Amygdala (tissue), 56 donors: ENCODE measurements at places on chromosomes 11 and 22.

DNA sequence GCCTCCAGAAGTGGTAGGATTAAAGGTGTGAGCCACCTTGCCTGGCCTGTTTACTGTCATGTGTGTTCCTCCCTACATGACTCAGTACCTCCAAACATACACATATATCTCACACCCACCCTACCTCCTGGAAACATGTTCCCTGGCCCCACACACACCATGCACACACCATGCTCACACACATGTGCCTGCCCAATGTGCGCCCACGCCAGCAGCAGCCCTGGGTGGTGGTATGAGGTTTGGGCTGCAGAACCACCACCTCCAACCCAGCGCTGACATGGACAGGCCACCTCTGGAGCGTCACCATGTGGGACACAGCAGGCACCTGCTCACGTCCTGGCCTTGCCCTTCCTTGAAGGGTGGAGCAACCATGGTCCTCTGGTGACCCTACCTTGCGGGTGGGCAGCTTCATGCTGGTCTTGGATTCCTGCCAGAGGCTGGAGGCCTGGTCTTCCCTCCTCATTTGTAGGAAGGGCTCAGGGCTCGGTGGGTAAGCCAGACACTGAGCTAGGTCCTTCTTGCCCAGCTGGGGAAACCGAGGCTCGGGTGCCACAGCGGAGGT, 37.9 kb downstream of the KIAA1671 start:
- no peak for DNase-seq

DNA sequence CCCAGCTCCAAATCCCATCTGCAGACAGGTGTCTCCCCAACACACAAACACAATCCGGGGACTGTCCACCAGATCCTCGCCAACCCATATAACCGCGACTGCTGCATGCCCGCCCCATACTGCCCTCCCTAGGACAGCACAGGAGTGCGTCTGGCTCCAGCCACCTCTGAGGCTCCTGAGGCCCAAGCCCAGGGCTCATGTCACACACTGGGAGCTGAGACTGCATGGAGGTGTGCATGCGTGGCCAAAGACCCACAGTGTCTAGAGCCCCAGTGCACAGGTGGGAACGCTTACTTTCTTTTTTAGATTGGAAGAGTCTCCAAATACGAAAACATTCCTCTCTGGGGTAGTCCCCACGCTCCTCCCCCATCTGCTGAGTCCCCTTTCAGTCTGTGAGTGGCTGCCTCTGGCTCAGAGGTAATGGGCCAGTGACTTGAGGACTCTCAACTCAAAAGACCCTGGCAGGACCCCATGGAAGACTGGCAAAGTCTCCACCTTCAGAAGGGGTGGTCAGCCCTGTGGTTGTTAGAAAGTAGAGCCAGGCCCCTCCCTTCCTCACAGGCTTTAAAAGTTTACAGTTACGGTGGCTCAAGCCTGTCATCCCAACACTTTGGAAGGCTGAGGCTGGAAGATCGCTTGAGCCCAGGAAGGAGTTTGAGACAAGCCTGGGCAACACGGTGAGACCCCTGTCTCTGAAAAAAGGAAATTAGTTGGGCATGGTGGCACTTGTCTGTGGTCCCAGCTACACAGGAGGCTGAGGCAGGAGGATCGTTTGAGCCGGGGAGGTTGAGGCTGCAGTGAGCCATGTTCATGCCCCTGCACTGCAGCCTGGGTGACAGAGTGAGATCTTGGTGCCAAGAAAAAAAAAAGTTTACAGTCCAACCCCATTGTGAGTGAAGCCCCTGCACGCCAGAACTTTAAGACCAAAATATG, 2.3 kb downstream of the CBX7 start:
- DNase-seq, result no peak

DNA sequence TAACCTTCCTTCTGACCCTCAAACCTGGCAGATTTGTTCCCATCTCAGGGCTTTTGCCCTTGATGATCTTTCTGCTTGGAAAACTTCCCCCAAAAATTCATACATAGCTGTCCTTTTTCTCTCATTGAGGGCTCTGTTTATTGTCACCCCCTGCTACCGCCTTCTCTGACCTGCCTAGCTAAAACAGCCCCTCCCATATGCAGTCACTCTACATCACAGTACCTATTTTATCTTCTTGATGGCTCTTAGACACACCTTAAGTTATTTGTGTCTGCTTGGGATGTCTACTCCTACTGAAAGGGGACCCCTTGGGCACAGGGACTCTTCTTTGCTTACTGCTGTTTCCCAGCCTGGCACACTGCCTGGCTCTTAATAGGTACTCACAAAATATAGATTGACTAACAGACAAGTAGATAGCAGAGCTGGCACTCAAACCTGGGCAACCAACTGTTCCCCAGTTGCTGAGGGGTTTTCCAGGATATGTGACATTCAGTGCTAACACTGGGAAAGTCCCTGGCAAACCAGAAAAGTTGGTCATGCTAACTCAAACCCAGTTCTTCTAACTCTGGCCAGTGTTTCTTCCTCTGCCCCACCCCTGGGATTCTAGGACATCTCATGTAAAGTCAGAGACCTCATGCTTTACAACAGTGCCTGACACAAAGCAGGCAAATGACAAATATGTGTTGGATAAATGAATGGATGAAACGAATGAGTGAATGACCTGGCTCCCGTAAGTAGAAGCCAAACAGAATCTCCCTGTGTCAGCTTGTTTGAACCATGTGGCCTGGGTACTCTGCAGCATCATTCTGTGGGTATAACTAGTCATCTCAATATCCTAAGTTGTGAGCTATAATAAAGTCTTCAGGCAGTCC, 19.8 kb upstream of the FJX1 start:
- no peak for DNase-seq

DNA sequence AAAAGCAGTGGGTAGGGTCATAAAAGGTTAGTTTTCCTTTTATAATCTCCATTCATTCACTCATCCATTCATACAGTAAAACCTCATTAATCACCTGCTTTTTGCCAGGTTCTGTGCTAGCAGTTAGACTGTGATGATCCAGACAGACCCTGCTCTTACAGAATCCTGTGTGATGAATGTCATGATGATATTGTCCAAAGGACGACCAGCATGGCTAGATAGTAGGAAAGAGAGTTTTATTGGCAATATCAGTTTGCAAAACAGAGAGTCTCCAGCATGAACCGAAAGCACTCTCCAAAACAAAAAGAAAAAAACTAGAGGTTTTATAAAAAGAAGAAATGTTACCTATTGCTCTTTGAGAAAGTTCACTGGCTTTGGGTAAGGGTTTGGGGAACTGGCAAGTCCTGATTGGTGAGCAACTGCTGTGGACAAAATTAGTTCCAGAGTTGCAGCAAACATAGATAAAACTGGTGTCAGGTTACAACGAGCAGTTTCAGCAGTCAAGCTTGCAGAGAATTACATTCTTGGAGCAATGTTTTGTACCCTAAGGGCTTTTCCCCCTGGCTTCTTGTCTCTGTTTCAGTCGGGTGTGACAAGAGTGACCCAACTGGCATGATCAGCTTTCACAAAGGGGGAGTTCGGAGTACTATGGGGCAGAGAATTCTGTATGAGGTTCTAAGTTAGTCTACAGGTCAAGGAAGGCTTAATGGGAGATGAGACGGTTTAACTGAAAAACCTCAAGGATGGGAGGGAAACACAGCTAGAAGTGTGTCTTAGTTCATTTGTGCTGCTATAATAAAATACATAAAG, 58.3 kb downstream of the HSD17B12 start:
- no peak for DNase-seq

- no peak for DNase-seq
These were observed 29.3 kb upstream of the TCF20 start for GRCh38 chr22:42299586-42300258.

GRCh38 chr11:17979770-17980371, 33.0 kb downstream of the SERGEF start:
- DNase-seq, result no peak

DNA sequence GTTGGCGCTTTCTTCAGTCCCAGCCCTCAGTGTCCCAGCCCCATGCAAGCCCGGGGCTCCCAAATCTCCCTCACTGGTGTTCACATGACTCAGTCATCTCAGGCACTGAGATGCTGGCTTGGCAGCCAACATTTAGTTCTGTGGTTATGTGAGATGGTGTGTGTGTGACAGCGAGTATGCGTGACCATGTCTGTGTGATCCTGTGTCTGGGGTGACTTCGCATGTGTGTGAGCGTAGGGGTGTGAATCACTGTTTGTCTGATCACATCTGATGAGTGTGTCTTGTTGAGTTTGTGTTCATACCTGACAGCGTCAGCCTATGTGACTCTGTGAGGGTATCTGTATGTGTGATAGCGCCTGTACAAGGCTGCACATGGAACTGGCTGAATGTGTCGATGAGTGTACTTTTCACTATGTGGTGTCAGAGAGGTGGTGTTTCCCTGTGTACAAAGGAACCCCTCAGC, 16.2 kb downstream of the CREB3L1 start:
- no peak for DNase-seq

- DNase-seq, result no peak
These were observed 24.1 kb downstream of the LARGE1 start for GRCh38 chr22:33896154-33896553.

- no peak for DNase-seq
These were observed 87.0 kb downstream of the FAM168A start for GRCh38 chr11:73510877-73511276.

DNA sequence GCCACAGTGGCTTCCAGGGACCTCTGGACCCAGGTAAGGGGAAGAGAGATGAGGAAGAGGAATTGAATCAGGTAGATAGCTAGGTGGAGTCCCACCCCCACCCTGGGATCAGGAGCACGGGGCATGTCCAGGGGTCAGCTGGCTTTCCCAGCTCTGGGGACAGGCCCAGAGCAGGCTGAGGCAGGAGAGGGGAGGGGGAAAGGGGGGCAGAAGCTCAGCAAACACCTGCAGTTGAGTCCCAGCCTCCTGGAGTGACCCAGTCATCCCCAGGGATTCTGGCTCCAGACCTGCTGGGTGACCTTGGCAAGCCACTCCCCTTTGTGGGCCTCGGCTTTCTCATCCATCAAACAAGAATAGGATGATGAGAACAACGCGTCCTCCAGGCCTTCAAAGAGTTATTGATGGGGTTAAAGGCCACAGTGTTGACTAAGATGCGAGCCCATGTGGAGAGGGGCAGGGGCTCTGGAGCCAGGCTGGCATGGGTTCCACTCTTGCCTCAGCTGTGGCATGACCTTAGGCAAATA, 16.0 kb downstream of the STARD10 start:
- DNase-seq, result no peak

- no peak for DNase-seq
These were observed 28.2 kb downstream of the OR6Q1 start for GRCh38 chr11:58059007-58059350.

GRCh38 chr11:134569195-134569594, 157.2 kb upstream of the B3GAT1 start:
- no peak for DNase-seq

DNA sequence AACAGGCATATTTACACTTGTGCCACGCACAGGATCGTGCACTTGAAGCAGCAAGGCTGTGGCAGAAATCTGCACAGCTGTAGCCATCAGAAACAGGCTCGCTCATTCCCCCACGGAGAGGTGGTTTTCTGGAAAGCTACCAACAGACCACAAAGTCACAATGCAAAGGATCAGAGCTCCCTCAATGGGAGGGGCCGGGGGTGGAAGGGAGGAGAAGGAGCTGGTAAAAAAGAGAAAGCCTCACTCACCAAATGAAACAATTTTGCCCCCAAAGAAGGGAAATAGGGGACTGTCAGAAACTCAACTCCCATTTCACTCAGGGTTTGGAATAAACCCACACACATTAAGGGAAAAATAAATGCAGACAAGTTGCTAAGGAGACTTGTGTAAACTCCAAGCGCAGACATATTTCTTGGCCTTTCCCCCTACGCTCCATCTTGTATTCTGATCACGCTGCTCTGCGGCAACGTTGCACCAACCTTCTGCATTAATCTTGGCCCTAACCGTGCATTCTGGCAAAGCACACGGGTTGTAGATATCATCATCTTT, 43.2 kb upstream of the BLID start:
- no peak for DNase-seq

DNA sequence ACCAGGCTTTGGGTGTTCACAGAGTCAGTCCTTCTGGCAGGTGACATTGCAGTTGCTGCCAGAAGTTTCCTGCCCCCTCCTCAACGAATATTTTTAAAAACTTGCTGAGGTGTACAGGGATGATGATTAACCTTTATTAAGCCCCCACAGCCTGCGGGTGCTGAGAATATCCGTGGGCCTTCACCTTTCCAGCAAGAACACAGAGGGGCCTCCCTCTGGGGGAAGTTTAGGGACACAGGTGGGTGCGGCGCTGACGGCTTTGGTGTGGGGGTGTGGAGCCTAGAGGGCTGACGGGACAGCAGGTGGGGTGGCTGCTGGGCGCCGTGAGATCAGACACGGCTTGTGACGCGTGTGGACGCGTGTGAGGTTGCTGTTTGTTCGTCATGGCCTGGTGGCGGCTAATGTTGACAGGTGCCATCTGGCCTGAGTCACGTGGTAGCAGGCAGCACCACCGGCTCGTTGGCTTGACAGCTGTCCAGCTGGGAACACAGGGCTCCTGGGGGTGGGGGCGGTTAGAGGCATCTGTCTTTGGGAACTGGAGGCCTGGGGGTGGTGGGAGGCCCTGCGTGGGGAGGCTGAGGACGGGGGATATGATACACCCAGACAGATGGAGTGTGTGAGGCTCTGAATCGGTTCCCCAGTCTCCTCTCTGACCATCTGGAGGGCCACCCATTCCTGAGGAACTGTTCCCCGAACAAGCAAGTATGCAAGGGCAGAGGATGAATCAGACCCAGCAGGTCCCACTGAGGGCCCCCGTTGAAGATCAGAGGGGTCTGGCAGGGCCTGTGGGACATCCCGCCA, 12.5 kb upstream of the LRRC10B start:
- no peak for DNase-seq

DNA sequence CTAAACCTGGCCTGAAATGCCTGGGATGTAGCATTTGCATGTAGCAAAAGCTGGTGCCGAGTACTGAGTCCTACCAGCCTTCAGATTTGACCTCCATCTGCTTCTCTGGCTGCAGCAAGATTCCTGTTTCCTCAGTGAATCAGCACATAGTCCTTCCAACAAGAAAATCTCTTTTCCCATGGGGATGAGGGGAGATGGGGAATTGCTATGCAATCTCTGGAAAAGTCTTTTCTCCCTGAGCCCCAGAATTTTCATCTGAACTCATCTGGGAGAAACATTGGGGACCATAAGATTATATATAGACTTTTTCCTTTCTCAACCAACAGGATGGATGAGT, 32.0 kb upstream of the YWHAH start:
- no peak for DNase-seq

GRCh38 chr11:266676-267439, 11.3 kb upstream of the NLRP6 start:
- no peak for DNase-seq

DNA sequence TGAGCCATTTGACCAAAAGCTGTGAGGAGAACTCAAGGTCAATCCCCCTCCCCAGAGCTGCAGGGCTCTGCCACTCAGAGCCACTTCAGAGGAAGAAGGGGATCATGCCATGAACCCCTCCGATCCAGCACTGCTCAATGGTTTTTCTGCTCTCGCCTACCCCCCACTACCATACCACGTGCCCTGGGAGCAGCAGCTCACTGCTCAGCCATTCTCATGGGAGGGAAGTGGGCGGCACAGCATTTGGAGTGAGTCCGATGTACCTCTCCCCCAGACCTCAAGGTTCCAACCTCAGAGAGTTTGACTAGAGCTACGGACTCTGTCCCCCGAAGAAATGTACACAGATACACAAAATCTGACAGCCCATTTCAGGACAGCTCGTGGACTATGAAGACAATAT, 34.5 kb downstream of the AP1B1 start:
- DNase-seq, result no peak

- DNase-seq, result no peak
These were observed 3.8 kb upstream of the SHISAL1 start for GRCh38 chr22:44316393-44317122.
